Epithelial cell of esophagus (primary cell): ENCODE measurements at places on chromosomes 16 and 17.

GRCh38 chr17:2054512-2055291 is at the start of gene HIC1:
TSS of gene HIC1 (plus strand) at chr17:2055103. CDS start at chr17:2056691, 1,588 bp downstream.
- DNase-seq = peak; percentile 72

DNA sequence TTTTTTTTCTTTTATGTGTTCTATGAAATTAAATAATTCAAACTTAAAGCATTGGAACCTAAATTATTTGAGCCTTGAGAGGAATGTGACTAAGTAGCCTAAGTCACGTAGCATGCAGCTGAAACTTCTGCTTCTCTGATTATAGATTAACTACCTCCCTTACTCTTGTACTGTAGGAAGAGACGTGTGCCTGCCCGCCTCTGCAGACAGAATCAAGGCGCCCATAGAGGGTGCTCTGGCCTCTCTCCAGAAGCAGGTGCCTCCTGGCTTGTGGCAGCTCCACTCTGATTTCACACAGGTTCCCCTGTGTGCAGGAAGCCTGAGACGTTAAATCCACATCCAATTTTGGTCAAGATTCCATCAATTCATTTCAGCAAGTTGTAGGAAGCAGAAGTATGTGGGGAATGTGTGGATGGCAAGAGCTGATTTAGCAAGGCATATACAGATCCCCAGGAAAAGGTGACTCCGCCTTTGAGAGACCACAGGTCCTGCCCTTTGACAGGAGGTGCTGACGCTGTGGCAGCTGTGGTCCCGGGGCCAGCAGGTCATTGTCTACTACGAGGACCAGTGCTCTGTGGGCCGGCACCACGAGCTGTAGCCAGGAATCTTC is 1418.8 kb downstream of the CDH11 start:
- DNase-seq = no peak

DNA sequence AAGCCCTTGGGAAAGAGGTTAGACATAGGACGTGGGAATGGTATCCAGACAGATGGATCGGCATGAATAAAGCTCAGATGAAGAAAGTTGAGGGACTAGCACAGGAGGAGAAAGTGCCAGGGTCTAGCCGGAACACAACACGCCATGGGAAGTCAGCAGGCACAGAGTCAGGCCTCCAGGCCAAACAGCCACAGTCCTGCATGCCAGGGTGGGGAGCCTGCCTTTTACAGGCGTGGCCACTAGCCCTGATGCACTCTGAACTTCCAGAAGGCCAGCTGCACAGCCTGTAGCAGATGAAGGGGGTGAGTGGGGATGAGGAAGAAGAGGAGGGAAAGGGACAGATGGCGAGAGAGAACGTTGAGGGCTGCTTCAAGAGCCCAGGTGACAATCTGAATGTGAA is 5.2 kb downstream of the B9D1 start:
- DNase-seq = no peak

GRCh38 chr16:85390511-85391174 is 222.5 kb upstream of the GSE1 start:
- peak; percentile 93 for DNase-seq

DNA sequence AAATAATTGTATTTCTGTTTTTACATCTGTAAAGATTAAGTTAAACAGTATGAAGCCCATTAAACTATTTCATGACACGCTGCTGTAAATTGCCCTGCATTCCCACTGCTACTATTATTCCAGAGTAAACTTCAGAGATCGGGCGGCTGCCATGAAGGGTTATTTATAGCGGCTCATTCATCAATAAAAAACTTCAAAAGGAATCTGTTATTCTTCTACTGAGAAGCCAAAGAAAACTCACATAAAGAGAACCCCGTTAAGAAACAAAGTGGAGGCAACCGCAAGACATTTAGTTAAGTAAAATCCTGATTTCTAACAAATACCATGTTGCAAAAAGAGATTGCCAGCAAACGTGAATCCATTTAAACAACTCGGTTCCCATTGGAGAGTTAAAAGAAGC is 16.4 kb downstream of the FOXL1 start:
- DNase-seq = no peak

DNA sequence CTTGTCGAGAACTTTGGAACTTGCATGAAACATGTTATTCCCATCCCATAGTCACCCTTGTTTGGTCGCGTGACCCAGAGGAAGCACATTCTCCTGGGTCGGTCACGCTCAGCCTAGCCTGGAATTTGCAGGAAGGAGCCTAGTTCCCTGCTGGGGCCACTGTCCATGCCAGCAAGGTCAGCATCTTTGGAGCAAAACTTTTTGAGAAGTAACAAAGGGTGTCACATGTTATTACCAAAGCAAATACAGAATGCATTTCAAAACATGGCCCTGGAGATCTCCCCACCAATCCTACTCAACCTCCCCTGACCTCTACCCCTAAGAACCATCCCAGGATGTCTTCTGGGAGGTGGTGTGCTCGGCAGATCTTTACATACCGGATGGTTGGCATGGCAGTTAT is 26.2 kb upstream of the IRF8 start:
- DNase-seq = no peak

DNA sequence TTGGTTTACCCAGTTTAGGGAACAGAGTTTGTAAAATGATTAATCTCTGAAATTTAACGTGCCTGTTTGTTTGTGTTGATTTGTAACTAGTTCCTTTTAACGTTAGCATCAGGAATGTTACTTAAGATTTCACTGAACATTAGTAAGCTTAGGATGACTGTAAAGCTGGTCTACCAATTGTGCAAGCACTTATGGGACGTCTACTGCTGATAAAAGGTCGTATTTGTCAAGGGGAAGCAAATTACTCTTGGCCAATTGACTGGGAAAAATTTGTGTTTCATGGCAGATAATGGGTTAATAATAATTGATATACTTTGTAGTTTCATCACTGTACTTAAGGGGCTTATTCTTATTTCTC is 11.8 kb downstream of the METTL9 start:
- peak; percentile 83 for DNase-seq

DNA sequence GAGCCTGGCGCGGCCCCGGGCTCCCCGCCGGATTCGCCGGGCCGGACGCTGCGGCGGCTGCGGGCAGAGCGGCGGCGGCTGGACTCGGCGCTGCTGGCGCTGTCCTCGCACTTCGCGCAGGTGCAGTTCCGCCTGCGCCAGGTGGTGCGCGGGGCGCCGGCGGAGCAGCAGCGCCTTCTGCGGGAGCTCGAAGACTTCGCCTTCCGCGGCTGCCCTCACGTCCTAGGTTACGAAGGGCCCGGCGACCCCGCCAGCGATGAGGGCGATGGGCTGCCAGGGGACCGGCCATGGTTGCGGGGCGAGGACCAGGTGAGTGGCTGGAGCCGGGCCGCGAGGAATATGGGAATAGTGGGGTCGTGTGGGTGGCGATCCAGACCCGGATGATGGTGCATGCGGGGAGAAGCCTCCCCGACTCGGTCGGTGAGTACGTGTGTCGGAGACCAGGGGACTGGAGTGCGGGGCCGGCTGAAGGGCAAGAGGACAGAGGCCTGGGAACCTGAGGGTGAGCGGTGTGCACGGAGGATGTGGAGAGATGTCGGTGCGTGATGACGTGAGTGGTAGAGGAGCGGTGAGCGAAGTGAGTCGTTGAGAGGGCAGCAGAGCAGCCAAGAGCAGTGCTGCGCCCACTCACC is 517 bp downstream of the RUNDC1 start:
- DNase-seq = peak; percentile 72

- no peak for DNase-seq
Measured at GRCh38 chr17:56587298-56587697, 6.2 kb upstream of the NOG start.

GRCh38 chr16:8194794-8195193 is 395.5 kb downstream of the TMEM114 start:
- DNase-seq = no peak

DNA sequence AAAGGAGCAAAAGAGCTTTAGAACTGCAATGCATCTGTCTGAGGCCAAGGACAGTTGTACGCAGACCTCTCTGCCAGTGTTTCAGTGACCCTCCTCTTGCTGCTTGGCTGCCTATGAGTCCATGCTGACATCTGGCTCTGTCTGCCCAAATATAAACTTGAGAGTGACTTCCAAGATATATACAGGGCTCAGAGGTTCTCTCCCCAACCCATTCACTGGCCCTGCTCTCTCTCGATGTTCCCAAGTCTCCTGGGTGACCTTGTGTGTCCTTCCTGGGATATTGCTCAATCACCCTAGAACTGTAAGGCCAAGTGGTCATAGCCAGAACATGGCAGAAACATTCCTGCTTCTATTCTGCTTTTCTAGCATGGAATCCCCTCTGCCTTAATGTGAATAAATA is 716.3 kb downstream of the WWOX start:
- DNase-seq = no peak

GRCh38 chr16:65178151-65178550 is 56.3 kb upstream of the CDH11 start:
- peak; percentile 19 for DNase-seq

GRCh38 chr17:32156656-32157055 is 14.4 kb downstream of the RHOT1 start:
- DNase-seq = no peak

DNA sequence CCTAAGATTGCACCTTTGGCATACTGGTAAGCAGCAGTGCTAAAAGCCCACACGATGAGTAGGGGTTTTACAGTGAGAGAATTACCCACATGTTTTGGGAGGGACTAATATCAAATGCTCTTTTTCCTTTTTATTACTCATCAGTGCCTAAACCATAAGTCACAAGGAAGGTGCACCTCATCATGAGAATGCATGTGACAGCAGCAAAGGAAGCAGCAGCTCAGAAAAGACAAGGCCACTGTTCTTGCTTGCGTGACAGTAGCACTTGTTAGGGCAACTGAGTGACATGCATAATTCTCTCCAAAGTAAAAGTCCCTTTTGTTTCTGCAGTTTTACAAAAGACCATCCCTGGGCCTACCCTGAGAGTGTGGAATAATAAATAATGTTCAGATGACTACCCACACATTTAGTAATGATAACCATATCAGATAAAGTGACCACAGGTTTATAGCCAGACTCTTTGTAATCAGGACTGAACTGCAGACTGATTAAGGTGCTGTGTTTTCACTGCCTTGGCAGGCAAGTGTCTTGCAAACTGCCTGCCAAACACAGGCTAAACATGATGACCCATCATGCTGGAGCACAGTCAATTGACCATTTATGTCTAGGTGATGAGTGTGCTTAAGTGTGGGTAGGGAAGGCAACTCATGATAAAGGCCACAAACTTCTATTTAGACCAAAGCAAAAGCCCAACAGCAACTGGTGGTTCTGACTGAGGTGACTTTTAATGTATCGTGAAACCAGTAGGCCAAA is 1751.4 kb downstream of the TP53TG3F start:
- DNase-seq = no peak

DNA sequence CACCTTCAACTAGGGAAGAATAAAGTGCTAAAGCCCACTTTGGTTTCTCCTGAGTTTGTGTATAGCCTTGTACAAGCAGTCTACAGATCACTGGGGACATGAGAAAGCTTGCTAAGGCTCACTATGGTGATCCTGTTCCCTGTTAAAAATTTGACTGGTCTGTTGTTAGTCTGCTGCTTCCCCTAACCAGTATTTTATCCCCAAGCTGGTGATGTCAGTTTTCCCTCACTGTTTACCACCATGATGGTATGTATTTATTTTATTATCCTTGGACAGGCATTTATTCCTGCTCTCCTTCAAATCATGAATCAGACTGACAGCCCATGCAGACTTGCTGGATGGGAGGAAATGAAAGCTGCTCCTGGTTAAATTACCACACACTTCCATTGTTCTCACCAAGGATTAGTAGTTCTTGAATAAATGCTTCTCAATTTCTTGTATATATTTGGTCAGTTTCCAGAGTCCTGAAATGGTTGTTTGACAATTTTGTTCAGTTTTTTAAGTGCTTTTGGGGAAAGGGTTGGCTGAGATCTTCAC is 99.6 kb downstream of the CA4 start:
- no peak for DNase-seq

DNA sequence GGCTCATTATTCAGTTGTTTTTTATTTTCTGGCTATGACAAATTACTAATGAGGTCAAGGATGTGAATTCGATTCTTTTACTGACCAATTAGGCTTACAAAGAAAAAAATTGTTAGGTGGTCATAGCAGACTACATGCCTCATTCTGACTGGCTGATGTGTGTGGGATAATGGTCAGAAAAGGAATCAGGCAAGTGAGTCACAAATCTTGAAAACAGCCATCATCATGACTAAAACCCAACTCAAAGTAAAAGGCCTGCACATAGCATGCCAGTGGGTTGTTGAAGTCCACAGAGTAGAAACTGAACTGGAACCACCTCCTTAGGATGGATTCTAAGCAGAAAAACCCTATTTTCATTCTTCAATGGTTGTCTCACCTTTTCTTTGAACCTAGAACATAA is 8.6 kb downstream of the RPGRIP1L start:
- DNase-seq = peak; percentile 26

- no peak for DNase-seq
Measured at GRCh38 chr17:76080768-76081287, 1.8 kb downstream of the ZACN start.

- DNase-seq = no peak
Measured at GRCh38 chr17:42697108-42697811, 14.9 kb downstream of the CNTNAP1 start.

- DNase-seq = no peak
Measured at GRCh38 chr17:78746949-78747269, 35.2 kb downstream of the CYTH1 start.

- DNase-seq = peak; percentile 81
Measured at GRCh38 chr16:27177031-27177774, 26.1 kb upstream of the KDM8 start.

DNA sequence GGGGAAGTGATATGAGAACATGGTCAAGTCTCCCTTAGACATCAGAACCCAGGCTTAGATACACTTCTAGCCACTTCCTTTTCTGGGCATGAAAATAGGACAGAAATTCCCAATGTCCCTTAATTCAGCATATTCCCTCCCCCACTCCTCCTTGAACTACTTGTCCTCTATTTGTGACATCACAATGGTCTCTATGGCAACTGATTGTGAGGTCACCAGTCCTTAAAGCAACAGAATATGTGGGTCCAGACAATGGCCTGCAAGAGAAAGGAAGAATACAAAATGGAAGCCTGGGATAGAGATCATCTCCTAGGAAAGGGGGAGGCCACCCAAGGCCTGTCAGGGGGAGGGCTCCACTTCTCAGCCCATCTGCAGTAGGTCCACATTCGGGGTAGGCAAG is 6.7 kb upstream of the SEZ6 start:
- no peak for DNase-seq

GRCh38 chr17:33166472-33166871 is 126.6 kb downstream of the ASIC2 start:
- no peak for DNase-seq

- DNase-seq = no peak
Measured at GRCh38 chr17:50908860-50909764, 43.0 kb upstream of the TOB1 start.

DNA sequence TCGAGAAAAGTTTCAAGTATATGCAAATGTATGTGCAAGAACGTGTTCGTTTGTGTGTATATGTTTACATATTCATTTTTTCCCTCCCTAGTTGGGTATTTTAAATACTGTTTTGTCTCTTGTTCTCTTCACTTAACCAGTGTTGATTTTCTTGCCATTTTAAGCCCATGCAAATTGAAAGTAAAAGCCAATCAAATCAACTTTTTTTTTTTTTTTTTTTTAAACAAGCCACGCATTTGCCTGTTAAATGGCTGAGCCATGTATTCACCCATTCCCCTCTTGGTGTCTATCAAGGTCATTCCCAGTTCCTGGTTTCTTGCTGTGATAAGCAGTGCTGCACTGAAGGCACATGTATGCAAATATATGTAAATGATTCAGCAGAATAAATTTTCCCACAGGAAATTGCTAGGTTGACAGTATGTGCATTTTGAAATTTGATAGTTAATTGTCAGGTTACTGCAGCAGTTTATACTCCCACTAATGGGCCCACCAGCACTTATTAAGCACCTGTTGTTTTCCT is 12.2 kb downstream of the ABCC1 start:
- no peak for DNase-seq
